ENCODE measurements at places on chromosomes 6 and 20.

DNA sequence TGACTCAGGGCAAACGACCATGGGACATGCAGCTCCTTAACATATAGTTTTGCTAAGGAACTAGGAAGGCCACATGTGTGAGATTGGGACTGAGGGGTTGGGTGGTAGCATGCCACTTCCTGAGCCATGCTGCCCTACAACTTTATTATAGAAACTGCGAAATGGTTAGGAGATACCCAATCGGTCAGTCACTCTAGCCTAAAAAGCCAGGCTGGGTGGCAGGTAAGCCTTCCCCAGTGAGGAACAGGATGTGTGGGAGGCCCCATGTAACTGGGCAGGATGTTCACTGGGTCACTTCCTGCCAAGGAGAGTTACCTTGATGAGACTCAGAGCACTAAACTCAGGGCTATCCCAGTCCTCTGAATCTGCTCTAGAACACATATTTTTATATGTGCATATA, 123.5 kb downstream of the MAP3K7 start:
- no peak for DNase-seq

- no peak for DNase-seq
These were observed 266.4 kb downstream of the HAO1 start for GRCh38 chr20:7673841-7674240.

GRCh38 chr6:18266523-18266912, 2.2 kb upstream of the DEK start:
- no peak for DNase-seq

GRCh38 chr6:150266963-150267685, 101.7 kb upstream of the IYD start:
- DNase-seq, result no peak

DNA sequence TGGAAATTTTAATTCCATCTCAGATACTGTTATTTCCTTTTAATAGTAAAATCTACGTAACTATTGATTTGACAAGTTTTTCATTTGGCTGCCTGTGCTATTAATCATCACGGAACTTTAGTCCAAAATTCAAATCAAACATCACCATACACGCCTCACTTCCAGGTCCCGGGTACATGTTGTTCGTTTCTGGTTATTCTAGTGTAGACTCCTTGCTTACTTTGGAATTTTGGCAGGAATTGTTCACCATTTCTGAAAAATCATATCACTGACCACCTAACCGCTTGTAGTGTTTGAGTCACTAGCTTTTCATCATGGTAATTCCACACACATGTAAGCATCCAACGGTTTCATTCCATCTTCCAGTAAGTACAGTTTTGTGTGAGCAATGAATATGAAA, 98.0 kb upstream of the NHSL1 start:
- DNase-seq, result no peak

DNA sequence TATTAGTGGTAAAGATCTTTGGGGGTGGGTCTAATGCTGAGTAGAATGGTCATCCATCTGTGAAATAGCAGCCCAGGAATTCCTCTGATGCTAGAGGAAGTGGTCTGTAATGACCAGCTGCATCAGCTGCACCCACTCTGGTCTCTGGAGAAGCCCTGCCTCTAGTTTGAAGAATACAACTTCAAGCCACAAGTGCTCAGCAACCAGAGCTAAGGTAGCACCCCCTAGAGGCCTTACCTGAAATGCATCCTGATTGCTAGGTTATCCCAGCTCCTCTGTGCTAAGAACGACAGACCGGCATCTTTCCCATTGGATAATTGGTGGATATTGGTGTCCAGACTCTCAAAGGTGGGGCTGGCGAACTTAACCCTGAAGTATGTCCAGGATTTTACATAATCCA, 58.2 kb downstream of the DNAH8 start:
- DNase-seq, result no peak

DNA sequence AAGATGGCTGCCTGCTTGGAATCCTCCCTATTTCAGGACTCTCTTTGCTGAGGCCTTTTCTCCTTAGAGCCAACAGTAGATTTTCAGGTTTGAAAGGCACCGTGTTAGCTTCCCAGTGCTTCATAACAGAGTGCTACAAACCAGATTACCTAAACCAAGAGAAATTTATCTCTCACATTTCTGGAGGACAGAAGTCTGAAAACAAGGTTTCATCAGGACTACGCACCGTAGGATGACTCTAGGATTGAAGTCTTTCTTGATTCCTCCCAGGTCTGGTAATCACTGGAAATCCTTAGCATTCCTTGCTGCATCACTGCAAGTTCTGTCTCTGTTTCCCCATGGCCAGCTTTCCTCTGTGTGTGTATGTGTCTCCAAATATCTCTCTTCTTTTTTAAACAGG, 508.4 kb upstream of the GJE1 start:
- no peak for DNase-seq

DNA sequence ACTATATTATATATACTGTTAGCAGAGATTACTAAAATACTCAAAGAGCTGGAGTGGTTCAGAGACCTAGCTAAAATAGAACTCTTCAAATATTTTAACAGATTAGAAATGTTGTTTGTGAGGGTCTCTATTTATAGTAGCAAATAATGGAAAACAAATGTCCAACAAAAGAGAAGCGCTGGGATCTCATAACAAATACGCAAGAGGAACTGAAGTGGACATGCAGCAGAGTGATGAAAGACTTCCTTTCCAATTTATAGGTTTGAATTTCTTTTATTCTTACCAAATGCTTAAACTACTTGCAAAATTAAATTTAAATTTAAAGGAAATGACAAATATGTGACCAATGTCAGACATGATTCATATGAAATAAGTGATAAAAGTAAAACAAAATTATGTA, 49.9 kb downstream of the PIGU start:
- no peak for DNase-seq

DNA sequence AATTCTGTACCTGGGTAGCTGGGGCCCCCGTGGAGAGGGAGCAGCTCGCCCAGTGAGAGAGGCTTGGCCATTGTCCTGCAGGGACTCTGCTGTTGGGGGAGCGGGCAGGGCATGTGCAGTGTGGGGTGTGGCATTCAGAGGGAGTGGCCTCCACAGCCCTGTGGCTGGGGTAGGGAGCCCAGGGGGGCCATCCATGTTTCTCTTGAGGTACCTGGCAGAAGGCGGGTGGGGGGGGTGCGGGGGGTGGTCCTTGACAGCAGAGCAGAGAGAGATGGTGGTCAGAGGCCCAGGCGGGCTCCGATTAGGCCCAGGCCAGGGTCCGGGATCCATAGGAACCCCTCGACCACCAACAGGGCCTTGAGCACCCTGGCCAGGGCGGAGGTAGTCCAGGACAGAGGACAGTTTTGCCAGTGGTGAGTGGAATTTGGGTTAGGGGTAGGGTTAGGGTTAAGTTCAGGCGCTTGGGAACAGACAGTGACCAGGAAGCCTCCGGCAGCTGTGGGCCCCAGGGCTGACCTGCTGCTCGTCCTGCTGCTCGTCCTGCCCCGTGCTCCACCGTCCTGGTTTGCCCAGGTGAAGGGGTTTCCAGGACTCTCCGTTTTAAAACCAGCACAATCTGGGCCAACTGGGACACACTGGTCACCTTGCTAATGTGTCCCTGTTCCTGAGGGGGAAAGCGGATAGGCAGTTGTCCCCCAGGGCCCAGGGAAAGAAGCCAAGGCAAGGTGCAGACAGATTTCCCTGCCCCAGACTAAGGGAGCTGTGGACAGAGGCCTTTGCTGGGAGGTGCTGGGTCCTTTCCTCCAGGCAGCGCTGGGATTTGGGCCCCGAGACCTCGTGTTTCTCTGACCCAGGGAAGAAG, 24.8 kb upstream of the MYT1 start:
- DNase-seq, result no peak

DNA sequence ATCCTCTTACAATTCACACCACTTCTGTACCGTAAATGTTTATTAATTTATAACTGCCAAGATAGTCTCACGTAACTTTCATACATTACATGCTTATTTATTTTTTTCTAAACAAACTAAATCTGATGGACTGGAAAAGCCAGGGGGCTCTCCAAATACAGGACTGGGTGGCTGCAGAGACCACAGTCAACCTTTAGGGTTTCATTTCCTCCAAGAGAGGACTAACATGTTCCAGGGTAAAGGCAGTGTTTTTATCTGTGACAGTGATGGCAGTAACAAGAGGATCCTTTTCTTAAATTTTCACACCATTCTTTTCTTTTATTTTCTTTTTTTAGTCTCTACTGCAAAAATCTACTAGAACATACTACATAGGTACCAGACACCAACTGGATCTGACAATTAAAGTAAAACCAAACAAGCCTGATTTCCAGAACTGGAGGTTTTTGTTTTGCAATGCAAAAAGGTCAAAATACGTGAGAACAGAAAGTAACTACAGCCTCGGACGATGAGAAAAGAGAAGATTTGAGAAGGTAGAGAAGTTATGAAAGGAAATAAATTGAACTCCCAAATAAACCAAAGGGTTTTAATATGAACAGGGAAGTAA, 1.2 kb downstream of the LMBRD1 start:
- DNase-seq, result no peak

DNA sequence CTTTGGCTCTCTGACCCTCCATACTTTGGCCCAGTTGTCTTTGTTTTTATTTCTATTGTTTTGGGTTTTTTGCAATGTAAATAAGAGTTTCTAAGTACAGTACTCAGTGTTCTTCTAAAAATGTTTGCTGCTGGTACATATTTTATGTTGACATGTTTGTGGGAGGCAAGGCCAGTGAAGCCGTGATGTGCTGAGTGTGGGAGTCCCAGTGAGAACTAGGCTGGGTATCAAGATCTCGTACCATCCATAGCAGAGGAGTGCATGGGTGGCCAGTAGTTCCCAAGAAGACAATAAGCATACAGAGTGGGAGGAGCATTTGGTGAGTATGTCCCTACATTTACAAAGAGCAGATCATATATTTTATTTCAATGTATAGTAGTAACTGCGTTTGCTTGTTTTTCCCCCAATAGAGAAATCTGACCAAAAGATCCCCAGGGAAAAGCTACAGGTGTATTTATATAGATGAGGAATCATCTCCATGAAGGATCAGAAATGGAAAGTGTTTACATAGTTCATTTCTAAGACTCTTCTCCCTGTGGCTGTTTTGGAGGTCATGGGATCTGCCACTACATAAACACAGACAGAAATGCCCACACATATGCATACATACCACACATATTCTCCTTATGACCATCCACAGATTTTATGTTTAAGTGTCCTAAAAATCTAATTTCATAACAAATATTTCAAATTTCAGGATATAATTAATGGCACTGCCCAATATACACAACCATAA, 285.9 kb downstream of the ALDH8A1 start:
- no peak for DNase-seq

DNA sequence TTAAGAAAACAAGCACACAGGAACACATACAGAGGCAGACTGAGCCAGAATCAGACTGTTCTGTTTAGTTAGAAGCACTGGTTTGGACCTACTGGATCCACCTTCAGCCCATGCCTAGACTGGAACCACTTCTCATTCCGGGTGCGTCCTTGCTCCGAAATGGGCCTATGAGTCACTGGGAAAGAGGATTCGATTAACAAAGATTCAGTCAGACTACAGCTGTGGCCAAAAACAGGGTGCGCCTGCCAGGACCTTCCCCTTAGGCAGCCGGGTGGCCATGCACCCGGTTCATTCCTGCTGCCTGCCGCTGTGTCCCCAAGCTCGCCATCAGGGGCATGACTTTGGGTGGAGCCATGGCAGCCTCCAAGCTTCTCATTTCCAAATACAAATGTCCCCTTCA, 14.5 kb upstream of the KCNK5 start:
- no peak for DNase-seq

GRCh38 chr20:45994761-45995493, 13.8 kb upstream of the MMP9 start:
- DNase-seq, result no peak

GRCh38 chr20:21706261-21707195, 1.1 kb downstream of the PAX1 start:
- no peak for DNase-seq

- no peak for DNase-seq
These were observed 189.0 kb downstream of the ANKRD60 start for GRCh38 chr20:58039274-58040092.

- DNase-seq, result no peak
These were observed 61.5 kb downstream of the TRAM2 start for GRCh38 chr6:52515219-52515960.

- DNase-seq, result no peak
These were observed 15.6 kb upstream of the RIPK1 start for GRCh38 chr6:3052481-3053230.

DNA sequence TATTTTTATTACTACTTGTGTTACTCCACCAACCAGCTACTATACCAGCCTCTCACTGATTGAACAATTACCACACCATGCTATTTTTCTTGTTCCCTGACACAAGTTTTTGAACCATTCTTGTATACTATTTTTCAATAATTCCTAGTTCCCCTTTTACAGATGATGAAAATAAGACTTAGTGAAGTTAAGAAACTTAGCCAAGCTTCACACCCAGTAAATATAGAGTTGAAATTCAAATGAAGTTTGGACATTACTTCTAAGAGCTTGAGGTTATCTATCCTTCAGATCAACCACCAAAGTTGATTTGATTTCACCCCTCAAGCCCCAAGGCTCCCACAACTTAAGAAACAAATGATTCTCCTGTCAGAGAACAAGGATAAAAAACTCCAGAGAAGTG, 13.1 kb upstream of the BCAS1 start:
- no peak for DNase-seq

DNA sequence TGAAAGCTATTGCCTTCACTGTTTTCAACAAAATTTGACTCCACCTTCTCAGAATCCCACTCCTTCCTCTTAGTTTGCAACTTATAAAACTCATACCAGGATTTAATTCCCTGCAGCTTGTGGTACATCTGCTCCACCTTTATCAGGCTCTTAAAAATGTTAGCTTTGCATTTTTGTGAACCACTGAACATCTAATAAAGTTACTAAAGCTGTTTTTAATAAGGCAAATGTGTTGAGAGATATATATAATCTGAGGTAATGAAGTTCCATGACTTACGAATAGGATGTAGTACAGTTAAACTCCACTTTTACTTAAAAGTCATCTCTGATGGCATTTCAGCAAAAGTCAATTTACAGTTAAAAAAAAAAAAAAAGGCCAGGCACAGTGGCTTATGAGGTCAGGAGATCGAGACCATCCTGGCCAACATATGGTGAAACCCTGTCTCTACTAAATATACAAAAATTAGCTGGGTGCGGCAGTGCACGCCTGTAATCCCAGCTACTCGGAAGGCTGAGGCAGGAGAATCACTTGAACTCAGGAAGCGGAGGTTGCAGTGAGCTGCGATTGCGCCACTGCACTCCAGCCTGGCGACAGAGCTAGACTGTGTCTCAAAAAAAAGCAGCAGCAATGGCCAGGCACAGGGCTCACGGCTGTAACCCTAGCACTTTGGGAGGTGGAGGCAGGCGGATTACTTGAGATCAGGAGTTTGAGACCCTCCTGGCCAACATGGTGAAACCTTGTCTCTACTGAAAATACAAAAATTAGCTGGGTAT, 106.2 kb downstream of the KIF13A start:
- no peak for DNase-seq

- DNase-seq, result no peak
These were observed 10.7 kb downstream of the ZFAND3 start for GRCh38 chr6:37830225-37830624.

DNA sequence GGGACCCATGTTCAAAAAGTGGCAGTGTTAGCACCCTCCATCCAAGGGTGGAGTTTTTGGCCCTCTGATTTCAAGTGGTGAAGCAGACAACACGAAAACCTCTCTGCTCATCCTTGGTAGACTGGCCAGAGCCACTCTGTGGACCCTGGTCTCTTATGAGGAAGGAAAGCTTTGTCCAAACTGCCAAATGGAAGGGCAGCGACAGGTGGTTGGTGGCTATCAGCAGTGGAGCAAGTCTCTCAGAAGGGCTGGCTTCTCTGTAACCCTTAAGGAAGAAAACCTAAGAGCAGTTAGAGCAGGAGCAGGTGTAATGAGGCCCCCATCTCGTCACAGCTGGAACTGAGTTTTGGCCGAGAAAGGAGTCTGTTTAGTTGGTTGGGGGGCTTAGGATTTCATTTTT, 155.8 kb downstream of the SLC16A10 start:
- DNase-seq, result no peak

GRCh38 chr20:33864324-33864963, 53.3 kb downstream of the CHMP4B start:
- no peak for DNase-seq

All from HTR-8/SVneo (cell line).